Fibroblast of lung (primary cell): ENCODE measurements at places on chromosomes 7 and 10.

GRCh38 chr10:7458556-7458955, 47.7 kb upstream of the SFMBT2 start:
- peak; percentile 55 for DNase-seq

DNA sequence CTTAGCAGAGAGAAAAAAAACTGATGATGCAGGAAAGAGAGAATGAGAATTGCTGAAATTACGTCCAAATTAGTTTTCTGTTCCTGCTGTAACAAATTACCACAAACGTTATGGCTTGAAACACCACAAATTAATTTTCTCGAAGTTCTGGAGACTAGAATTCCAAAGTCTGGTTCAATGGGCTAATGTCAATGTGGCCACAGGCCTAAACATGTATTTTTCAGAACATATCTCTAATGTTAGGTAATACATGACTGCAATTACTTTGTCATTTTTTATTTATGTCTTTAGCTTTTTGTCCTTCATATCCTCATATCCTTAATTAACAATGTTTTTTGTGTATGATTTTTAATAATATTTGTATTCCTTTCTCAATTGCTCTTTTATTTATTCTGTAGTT, 3.0 kb upstream of the AKR1C3 start:
- DNase-seq, result no peak

- DNase-seq, result no peak
Observed at GRCh38 chr7:156943091-156944041, 6.1 kb upstream of the NOM1 start.

DNA sequence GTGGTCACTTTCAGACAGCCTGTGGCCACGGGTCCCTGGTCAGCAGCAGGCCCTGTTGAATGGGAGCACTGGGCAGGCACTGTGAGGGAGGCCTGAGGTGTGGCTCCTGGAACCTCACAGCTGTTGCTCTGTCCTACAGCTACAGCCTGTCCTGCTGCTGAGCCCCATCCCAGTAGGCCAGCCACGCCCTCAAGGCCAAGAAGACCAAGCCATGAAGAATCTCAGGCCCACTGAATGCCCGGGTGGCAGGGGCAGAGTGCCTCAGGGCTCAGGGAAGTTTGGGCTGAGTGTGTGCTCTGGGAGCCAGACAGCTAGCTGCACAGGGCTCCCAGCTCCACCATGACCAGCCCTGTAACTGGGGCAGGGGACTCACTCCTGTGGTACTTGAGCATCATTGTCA, 363.5 kb upstream of the NUPR2 start:
- no peak for DNase-seq

DNA sequence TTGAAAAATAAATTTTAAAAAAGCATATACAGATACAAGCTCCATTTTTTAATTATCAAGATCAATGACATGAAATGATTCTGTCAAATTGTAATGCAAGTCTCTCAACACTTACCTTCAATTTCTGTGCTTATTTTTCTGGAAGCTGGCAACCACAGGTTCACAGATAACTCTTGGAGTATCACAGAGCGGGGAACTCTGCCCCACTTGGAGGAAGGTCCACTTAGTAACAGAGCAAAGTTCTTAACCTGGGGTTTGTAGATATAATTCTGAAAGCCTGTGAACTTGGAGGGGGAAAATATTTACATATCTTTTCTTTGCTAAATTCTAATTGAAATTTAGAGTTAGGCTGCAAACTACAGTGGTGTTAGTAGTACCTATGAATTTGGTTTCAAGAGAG, 2.3 kb upstream of the MGAM start:
- DNase-seq, result no peak

GRCh38 chr7:41970941-41971340, 266.1 kb downstream of the GLI3 start:
- DNase-seq, result no peak

DNA sequence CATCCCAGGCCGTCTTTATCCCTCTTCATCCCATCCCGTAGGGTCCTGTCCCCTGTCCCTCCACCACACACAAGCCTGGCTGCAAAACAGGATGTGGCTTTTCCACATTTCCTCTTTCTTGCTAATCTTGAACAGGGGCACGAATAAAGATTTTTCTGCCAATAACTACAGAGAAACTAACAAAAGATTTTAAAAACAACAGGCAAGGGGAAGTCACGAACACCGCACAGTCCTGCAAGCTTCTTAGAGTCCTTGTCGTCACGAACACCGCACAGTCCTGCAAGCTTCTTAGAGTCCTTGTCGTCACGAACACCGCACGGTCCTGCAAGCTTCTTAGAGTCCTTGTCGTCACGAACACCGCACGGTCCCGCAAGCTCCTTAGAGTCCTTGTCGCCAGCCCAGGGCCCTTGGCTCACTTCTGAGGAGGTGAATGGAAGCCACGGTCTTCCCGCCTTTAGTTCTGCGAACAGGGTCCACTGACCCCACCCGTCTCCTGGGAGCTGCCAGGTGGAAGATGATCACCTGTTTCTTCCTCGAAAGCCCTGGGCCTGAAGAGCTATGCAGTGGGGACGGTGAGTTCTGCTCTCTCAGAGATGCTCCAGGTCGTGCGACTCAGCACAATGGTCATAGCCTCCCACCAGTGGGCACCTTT, 10.3 kb upstream of the INSIG1 start:
- no peak for DNase-seq

- DNase-seq, result no peak
Observed at GRCh38 chr10:131279516-131279915, 32.0 kb downstream of the TCERG1L start.

- DNase-seq, result peak; percentile 70
Observed at GRCh38 chr10:69639291-69640195, 9.5 kb downstream of the FAM241B start.

- DNase-seq, result no peak
Observed at GRCh38 chr10:77226452-77226851, 411.2 kb downstream of the KCNMA1 start.

DNA sequence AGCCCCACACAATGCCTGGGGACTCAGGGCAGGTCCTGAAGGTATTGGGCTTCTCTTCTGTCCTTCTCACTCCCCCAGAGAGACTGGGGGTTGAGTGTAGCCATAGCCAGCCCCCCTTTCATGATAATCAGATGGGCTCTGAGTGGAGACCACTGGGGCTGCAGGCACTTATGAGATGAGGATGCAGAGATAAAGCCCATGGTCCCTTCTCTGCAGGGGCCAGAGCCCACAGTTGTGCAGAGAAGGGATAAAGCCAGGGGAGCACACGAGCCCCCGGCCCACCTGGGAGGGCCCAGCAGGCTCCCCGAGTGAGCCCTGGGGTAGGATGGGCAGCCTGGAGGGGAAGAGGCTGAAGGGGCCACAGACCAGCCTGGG, 96.2 kb downstream of the BMS1 start:
- no peak for DNase-seq

DNA sequence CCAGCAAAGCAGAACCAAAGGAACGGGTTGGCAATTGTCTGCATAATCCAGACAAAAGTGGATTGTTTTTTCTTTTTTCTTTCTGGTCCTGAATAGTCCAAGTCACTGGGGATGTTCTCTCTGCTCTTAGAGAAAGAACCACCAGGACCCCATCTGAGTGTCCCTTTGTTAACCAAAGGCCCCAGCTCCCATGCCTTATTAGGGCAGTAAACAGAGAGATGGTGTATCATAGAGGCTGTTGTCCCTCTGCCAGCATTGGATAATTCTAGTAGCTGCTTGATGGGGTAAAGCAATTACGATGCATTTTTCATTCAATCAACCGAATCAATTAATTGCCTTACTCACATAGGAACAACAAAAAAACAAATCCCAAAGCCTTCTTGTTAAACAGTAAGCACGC, 213.0 kb downstream of the BUB3 start:
- DNase-seq, result no peak

GRCh38 chr10:47248386-47249090, 51.5 kb upstream of the GDF10 start:
- DNase-seq, result no peak

GRCh38 chr7:3217166-3217565, 83.9 kb upstream of the SDK1 start:
- peak; percentile 75 for DNase-seq

GRCh38 chr7:49483142-49483541, 290.3 kb upstream of the VWC2 start:
- DNase-seq, result no peak

DNA sequence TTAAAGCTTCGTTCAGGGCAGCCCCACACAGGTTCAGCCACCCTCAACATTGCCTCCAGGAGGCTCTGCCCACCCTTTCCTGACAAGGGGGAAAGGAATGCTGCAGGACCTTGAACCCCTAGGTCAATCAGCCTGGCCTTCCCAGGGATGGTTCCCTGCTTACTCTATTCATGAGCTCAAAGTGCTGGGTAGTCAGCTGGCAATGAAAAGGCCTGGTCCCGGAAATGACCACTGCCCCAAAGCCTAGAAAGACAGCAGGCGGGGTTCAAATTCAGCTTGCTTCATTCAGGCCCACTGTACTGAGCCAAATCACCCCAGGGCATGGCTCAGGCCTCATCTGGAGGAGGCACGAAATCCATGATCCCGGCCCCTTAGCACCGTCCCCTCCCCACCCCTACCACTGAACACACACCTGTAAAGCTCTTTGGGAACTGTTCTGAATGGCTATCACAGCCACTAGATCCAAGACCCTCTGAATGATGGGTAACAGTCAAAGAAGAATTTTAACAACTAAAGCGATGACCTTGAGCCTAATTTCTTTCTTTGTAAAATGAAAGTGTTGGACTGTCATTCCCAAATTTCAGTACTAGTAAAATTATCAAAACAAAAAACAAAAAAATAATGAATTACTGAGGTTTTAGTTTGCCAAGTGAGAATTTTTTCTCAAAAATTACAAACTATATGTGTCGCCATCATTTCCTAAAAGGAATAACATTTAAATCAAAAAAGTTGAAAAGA, 1.0 kb downstream of the URGCP start:
- DNase-seq, result peak; percentile 9

GRCh38 chr7:6398943-6399342, 48.8 kb downstream of the DAGLB start:
- DNase-seq, result no peak
